ENCODE measurements at places on chromosomes 1 and 21.

DNA sequence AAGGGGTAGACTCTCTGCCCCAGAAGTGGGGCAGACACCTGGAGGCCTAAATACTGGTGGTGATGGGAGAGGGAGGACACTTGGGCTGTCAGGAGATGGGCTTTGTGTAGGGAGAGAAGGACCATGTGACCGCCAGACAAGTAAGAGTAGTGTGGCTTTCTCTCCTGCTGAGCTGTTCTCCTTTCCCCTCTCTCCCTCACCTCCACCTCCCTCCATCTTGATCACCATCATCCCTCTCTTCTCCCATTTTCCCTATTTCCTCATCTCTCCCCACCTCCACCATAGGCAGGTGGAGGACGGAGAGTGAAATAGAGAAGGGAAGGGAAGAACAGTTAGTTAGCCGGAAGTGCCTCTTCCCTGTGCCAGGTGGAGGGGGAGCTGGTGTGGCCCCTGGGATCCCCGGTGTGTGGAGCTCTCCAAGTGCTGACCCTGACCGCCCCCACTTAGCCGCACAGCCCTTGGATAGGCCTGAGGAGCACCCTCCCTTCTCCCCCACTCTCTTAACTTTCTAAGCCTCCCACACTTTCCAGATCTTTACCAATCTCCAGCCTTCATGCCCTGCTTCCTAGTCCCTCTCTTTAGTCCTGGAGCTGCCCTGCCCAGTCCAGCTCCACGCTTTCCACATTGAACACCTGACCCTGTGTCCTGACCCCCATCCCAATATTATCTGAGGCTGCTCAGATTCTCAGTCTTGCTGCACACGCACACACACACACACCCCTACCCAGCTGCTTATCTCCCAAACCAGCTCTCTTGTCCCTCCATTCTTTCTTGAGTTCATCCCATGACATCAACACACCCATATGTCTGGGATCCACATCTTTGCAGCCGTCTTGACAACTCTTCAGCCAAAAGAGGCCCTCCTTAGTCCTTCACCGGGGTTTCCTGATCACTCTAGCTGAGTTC, 1.5 kb downstream of the CELF3 start:
- no peak for DNase-seq

- no peak for DNase-seq
These were observed 10.8 kb downstream of the NTMT2 start for GRCh38 chr1:170156594-170156993.

- DNase-seq = peak; percentile 31
These were observed 49.6 kb downstream of the LRRC71 start for GRCh38 chr1:156970017-156970416.

- DNase-seq = peak; percentile 3
These were observed 15.3 kb downstream of the BEND5 start for GRCh38 chr1:48761411-48761810.

DNA sequence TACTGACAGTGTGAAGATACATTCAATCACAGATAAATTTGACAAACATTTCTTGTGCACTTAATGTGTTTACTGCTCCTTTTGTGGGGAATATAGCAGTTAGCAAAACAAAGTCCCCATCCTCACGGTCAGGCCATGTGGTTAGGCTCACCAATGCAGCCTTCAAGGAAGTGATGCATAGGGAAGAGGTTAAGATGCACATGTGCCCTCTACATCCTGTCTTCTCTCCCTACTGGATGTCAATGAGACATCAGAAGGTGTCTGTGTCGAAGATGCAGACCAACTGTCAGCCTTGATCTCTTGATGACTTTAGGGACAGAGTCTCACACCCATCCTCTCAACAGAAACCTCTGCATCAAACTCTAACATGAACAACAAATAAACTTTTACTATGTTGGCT, 78.7 kb downstream of the FH start:
- no peak for DNase-seq

DNA sequence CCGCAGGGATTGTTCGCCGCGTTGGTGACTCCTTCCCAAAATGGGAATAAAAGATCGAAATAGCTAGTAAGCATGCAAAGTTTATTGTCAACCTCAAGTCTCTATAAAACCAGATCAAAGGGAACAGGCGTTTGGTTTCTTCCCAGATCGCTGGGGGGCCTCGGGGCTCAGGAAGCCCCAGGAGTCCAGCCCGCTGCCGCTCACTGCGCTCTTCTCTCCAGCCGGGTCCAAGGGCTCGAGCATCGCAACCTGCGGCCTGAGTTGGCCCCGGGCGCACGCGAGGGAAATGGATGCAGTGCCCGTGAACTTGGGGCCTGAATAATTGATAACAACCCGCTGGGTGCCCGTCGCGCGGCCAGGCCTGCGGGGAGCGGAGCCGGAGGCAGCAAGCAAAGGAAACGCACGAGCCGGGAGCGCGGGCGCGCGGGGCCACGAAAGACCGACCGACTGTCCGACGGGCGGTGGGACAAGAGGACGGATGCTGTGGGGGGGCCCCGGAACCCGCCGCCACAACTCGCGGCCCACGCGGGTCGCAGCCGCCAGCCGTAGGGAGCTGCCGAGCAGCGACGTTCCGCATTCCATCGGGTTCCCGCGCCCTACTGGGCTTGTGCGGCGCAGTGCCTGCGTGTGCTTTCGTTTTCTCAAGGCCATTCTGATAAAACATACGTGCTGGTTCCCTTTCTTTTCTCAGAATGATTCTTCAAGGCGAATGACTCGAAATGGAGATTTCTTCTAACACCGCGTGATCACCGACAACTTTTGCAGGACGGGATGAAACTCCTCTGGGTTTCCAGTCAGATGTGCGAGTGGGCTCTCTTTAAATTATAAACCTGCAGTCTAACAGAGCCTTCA, 14.0 kb upstream of the ALX3 start:
- DNase-seq = peak; percentile 36

DNA sequence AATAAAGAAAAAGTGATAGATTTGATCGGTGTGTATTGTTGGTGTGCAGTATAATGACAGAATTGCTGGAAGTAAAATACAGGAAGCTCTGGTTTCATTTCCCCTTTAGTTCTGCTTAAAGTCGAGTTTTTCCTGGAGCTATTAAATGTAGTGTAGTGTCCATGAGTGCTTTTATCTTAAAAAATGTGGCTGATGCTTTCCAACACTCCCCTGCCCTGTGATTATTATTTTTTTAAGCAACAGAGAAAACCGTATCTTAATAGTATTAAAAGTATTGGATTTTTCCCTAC, 1.1 kb downstream of the LGALS8 start:
- no peak for DNase-seq

DNA sequence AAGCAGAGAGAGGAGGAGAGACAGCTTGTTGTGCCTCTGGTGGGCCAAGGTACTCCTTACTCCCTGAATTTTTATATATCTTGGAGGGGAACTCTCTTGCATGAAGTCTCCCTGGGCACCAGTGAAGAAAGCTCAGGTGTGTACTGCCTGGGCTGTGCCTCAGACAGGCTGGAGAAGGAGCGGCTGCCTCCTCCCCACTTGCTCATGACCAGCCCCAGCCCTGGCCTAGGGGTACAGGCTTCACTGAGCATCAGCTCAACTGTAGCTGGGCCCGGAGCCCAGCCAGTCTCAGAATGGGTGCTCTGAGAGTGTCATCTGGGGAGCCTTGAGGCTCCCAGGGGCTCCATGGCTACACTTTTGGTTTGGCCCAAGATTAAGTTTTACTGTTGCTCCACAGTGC, 44.8 kb upstream of the TENT5C start:
- DNase-seq = no peak

DNA sequence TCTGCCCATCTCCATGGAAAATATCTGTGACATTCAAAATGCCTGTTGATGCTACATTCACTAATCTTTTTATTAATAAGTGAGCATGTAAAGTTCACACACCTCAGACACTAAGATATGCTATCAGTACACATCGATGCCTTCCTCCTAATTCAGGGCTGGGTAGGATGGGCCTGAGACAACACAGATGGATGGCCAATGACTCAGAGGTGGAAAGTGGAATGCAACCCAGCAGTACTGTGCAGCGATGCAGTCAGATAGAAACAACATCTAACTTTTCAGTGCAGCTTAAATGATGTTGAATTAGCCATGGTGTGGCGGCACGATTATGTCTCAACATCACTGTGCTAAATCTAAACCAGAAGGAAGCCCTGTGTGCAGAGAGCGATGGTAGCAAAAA, 161.6 kb upstream of the KCNJ15 start:
- no peak for DNase-seq

- peak; percentile 63 for DNase-seq
These were observed 129.9 kb downstream of the SLC30A10 start for GRCh38 chr1:219798283-219799030.

GRCh38 chr1:150813028-150813707, 5.1 kb upstream of the CTSK start:
- peak; percentile 79 for DNase-seq

GRCh38 chr1:212232090-212232489, 53.1 kb upstream of the PPP2R5A start:
- DNase-seq = no peak

GRCh38 chr21:42111470-42111743, 40.3 kb downstream of the UMODL1 start:
- DNase-seq = no peak

DNA sequence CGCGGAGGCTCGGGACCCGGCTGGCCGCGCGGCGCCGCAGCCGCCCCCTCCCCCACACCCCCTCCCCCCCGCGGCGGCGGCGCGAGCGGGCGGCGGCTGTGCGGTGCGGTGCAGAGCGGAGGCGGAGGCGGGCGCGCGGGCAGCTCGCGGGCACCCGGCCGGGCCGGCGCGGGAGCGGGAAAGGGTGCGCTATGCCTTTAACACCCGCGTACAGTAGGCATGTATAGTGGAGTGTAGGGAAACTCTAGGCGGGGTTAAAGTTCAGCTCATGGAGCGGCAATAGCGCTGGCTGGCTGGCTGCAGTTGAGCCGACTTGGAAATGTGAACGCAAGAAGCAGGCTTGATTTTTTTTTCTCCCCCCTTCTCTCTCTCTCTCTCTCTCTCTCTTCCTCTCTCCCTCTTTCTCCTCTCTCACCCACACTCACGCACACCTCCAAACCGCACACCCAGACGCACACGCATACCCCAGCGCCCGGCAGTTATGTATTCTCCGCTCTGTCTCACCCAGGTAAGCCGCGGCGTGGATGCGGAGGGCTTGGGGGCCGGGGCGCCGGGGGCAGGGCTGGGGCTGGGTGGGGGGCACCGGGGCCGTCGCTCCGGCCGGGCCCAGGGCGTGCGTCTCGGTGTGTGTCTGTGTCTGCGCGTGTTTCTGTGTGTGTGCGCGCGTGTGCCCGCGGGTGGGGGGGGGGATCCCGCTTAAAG, at the start of gene NFIA:
Gene NFIA (plus strand): TSS at position 251 of the 702 bp plus-strand sequence.
- DNase-seq = peak; percentile 85

DNA sequence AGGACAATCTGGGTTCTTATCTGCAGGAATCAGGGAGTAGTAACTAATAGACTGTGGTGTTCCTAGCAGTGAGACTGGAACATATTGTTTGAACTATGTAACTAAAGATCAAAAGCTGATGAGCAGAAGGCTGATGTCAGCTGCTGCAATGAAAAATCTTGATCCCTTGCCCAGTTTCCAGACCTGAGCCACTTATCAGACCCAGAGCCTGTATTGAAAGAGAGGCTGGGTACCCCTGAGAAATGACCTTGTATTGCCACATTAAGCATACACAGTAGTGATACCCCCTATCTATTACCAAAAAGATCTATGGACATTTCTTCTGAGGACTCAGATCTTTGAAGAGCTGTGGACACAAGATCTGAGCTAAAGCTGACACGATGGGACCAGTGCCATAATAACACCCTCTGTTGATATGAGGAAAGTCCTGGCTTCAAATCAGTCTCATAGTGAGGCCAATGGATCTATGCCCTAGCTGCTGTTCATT, 178.0 kb upstream of the GALNT2 start:
- no peak for DNase-seq

DNA sequence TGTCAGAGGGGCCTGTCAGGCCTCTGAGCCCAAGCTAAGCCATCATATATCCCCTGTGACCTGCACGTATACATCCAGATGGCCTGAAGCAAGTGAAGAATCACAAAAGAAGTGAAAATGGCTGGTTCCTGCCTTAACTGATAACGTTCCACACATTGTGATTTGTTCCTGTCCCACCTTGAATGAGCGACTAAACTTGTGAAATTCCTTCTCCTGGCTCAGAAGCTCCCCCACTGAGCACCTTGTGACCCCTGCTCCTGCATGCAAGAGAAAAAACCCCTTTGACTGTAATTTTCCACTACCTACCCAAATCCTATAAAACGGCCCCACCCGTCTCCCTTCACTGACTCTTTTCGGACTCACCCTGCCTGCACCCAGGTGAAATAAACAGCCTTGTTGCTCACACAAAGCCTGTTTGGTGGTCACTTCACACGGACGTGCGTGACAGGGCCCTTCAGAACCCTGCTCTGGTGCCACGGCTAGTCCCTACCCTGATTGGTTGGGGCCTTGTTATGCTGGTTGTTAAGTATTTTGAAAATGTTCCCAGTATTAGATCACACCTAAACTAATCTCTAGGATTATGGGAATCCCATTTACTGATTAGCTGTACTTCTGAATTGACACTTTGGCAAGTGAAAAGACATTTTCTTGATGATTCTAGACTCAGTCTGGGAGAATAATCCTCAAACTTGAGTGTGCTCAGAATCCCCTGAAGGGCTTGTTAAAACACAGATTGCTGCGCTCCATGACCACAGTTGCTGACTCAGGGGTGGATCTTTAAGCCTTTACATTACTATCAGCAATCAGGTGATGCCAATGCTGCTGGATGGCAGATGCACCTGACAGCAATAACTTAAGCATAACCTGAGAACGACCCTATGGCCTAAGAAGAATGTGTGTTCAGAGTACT, 28.8 kb upstream of the SPATA6 start:
- no peak for DNase-seq

- DNase-seq = peak; percentile 54
These were observed 31.7 kb downstream of the JAM2 start for GRCh38 chr21:25670726-25671125.

GRCh38 chr1:41293779-41294178, 51.7 kb upstream of the SCMH1 start:
- DNase-seq = no peak

DNA sequence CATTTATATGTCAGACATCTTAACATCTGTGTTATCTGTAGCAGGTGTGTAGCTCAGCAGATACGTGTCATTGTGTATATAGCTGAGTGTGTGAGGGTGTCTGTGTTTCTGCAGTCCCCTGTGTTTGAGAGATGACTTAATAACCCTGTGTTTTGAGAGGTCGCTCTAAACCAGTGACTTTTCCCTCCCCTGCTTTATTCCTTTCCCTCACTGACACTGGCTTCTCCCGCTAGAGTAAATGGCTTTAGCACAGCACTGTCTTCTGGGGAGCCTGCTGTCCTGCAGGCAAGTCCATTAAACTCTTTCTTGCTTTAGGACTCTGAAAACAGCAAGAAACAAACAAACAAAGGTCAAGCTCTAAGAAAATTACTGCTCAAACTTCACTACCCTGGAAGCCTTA, 53.0 kb downstream of the VANGL1 start:
- no peak for DNase-seq

GRCh38 chr21:46059195-46059594, 38.7 kb upstream of the COL6A2 start:
- DNase-seq = no peak

- DNase-seq = no peak
These were observed 98.3 kb downstream of the PLPPR5 start for GRCh38 chr1:98906361-98906760.

DNA sequence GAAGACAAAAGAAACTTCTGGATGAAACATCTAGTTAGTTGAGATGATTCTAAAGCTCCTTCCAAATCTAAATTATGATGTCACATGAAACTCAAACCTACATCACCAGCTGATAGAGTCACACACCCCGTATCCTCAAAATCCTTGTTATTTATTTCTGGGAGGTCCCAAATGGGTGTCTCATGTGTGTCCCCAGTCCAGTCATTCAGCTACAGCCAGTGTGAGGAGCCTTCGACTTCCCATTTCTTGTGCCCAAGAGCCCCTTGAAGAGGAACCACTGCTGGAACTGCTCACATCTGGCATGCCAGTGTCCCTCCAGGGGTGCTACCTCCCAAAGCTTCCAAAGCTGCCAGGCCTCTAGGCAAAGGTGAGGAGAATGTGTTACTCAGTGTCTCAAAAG, 32.5 kb upstream of the KCNA3 start:
- no peak for DNase-seq

Measured in fibroblast of pulmonary artery (primary cell).